ENCODE measurements at places on chromosomes 11 and 22.

GRCh38 chr11:10450462-10451425, 4.3 kb upstream of the AMPD3 start:
- DNase-seq, result peak; percentile 62

- no peak for DNase-seq
Observed at GRCh38 chr22:39928536-39929520, 27.9 kb downstream of the GRAP2 start.

DNA sequence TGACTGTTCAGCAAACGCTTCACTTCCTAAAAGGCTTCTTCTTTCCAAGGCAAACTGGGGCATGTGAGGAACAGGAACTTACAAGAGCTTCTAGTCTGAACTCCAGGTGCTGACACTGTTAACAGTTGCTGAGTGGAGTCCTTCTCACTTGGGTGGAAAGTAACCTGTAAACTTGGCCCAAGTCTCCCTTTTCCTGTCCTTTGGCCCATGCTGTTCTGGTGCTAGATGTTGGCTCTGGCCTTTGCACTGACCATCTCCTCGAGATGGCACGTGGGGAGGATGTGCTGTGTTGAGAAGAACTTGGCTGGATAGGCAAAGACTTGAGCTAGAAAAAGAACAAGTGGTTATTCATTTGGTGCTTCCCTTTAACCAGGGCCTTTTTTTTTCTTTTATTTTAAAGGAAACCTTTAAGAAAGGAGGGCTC, 53.6 kb downstream of the PTPRJ start:
- DNase-seq, result no peak

- DNase-seq, result no peak
Observed at GRCh38 chr11:64321026-64321425, 3.1 kb downstream of the PRDX5 start.
